ENCODE measurements at places on chromosomes 13 and 19.

DNA sequence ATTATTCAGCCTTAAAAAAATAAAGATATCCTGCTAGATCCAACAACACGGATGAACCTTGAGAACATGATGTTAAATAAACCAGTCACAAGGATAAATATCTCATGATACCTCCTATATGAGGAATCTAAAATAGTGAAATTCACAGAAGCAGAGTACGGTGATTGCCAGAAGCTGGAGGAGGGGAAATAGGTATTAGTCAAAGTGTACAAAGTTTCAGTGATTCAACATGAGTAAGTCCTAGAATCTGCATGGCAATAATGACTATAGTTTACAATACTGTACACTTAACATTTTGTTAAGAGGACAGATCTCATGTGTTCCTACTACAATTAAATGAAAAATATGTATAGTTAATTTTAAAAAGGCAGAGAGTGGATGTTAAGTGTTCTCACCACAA, 206.6 kb upstream of the SLC10A2 start:
- no peak for DNase-seq

- no peak for DNase-seq
These were observed 364.3 kb downstream of the KCNRG start for GRCh38 chr13:50379584-50379983.

DNA sequence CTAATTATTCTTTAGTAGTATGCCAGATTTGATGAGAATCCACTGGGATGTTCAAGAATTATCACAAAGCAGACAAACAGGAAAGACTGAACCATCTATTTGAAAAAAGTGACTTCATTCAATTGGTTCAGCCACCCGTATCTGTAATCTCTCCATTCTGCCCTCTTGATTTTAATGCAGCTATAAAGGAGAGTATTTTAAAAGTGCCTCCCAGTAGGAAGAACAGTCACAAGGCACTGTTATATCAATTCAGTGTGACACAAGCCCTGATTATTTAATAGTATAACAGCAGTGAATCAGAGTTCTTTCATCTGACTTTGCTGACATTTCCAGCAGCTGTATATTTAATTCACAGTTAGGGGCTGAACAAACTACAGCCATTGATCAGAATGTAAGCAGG, 77.3 kb upstream of the SLAIN1 start:
- no peak for DNase-seq

DNA sequence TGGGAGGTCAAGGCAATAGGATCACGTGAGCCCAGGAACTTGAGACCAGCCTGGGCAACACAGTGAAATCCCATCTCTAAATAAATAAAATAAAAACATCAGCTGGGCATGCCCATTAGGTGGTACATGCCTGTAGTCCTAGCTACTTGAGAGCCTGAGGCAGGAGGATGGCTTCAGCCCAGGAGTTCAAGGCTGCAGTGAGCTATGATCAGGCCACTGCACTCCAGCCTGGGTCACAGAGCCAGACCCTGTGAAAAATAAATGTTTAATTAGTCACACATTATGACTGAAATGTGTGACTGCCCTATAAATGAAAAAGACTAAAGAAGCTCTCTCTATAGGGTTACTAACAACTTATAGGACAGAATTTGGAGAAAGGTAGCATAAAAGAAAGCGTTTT, 37.7 kb downstream of the USP12 start:
- DNase-seq: no peak

DNA sequence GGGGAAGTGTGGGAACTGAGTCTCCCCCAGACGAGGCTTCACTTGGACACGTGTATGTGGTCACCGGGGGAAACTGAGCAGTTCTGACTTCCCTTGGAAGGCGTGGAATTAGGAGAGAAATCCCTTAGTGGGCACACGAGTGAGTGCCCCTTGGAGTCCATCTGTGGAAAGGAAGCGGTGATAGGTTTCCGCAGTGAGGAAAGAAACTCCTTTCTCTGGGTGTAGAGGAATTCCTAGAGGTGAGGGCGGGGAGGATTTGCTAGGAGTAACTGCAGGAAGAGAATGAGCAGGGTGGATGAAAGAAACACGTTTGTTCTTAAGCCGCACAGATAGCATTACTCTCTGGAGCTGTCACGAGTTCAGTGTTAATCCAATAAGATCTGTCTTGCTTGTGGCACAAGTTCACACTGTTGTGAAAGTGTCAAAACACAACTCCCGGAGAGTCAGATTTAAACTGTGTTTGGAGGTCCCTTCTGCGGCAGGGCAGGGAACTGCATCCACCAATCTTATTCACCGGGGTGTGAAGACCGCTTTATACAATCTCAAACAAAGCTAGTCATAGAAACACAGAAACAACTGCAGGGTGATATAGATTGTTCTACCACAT, 1.2 kb downstream of the KL start:
- DNase-seq: no peak

- DNase-seq: no peak
These were observed 109.2 kb downstream of the SGCG start for GRCh38 chr13:23289917-23290357.

DNA sequence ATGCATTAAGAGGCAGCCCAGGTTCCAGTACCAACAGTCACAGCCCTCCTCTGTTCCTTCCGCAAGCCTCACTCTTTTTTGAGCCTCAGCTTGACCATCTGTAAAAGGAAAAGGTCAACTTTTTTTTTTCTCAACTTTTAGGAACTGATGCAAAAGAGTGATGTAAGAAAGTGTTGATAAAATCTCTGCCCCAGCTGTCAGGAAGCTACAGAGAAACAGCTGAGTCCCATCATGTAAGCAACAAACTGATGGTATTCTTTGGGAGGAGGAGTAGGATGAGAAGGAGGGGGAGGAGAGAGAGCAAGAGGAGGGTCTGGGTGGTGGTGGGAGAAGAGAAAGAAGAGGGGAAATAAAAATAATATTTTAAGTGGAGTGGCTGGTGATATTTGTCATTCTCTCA, 233.9 kb upstream of the TSHZ3 start:
- DNase-seq: no peak

DNA sequence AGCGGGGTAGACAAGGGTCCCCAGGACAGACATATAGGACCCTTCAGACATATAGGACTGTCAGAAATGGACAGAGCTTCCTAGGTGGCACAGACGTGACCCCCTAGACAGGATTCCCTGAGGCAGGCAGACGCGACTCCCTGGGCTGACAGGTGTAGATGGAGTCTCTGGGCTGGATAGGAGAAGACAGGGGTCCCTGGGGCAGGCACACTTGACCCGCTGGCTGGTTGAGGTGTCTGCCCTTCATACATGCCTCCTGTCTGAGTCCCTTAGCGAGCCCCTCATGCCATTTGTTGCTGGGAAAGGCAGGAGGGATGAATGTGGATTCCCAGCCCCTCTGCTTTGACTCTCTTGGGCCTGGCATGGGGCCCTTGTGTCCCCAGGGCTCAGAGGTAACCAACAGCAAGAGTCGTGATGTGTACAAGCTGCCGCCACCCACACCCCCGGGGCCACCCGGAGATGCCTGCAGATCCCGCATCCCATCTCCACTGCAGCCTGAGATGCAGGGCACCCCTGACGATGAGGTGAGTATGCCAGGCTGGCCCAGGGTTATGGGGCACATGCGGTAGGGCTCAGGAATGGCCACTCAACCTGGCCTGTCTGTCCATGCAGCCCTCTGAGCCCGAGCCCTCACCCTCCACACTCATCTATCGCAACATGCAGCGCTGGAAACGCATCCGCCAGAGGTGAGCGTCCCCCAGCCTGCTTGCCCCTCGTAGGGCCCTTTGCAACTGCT, 3.0 kb downstream of the HSPB6 start:
- DNase-seq: no peak

GRCh38 chr19:34345947-34346351, 19.0 kb upstream of the GPI start:
- peak; percentile 56 for DNase-seq

DNA sequence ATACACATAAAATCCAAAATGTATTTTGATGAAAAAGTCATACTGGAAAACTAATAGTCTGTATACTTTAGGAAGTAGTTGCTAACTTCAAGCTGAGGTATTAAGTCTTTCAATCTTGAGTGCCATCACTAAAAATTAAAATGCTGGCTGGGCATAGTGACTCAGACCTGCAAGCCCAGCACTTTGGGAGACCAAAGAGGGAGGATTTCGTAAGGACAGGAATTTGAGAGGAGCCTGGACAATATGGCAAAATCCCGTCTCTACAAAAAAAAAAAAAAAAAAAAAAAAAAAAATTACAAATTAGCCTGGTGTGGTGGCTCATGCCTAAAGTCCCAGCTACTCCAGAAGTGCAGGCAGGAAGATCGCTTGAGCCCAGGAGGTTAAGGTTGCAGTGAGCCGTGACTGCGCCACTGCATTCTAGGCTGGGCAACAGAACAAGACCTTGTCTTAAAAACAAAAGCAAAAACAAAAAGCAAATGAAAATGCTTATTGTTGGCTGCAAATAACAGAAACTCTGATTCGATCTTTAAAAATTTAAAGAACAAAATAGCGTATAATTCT, 1994.2 kb upstream of the PCDH20 start:
- no peak for DNase-seq

- no peak for DNase-seq
These were observed 12.0 kb upstream of the KCNC3 start for GRCh38 chr19:50341091-50341564.

- no peak for DNase-seq
These were observed 7.2 kb downstream of the PPP1R37 start for GRCh38 chr19:45100201-45100600.

DNA sequence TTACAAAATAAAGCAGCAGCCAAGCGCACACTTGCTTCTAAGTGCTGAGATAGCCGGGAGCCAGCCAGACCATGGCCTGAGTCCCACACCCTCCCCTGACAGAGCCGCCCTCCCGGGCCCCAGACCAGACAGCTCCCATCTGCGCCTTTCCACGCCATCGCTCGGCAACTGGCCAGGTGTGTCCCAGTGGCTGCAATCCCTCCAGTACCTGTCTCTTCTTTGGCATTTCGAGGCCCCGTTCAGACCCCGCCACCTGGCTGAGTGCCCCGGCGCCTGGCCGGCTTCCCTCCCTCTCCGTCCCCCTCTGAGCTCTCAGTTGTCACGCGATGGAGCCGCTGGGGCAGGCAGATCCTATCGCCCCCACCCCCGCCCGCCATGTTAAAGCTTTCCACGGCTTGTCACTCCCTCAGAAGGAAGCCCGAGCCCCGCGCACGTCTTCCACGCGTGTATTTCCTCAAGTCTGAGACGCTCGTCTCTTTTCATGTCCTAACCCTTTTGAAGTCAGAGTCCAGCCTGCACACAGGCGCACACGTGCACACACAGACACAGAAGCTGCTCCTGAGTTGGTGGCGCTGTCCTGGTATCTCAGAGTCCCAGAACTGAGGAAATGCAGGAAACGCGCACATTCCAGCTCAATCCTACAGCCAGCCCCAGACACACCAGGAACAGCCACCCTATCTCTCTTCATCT, 7.9 kb downstream of the MLLT1 start:
- no peak for DNase-seq

GRCh38 chr13:39565036-39565949, 37.7 kb downstream of the LHFPL6 start:
- DNase-seq: no peak

DNA sequence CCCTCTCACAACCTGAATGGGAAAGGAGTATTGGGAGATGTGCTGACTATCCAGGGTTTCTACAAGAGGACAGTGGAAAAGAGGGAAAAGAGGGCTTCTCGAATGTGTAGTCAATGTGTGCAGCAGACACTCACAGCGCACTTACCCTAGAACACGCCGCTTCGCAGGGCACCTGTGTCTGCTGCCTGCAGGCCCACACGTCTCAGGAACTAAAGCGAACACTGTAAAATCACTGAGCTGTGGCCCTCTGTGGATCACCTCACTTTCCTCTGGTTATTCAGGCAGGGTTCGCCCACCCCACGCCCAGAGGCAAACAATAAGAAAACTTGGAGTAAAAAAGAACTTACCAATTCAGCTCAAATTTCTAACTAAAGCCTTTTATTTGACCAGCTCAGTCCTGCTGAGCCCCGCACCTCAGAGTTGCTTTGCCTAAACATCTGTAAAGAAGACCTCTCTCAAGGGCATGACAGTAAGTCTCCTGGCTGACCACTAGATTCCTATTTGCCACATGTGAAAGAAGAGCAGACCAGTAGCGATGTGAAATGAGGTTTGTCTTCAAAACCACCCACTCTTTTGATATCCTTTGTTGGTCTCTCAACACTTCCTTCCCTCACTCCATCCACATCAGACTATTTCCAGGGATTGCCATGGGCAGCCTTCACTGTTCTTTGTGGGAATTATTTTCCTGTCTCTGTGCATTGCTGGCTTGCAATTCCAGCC, 19.3 kb upstream of the DOCK9 start:
- DNase-seq: no peak

GRCh38 chr13:112107289-112107688, 40.3 kb downstream of the SOX1 start:
- no peak for DNase-seq

DNA sequence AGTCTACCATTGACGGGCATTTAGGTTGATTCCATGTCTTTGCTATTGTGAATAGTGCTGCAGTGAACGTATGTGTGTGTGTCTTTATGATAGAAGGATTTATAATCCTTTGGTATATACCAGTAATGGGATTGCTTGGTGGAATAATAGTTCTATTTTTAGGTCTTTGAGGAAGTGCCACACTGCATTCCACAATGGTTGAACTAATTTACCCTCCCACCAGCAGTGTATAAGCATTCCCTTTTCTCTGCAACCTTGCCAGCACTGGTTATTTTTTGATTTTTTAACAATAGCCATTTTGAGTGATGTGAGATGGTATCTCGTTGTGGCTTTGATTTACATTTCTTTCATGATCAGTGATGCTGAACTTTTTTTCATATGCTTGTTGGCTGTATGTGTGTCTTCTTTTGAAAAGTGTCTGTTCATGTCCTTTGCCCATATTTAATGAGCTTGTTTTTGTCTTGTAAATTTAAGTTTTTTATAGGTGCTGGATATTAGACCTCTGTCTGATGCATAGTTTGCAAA, 37.5 kb downstream of the RFC3 start:
- no peak for DNase-seq

- DNase-seq: no peak
These were observed 192.8 kb upstream of the IRS2 start for GRCh38 chr13:109979228-109979627.

DNA sequence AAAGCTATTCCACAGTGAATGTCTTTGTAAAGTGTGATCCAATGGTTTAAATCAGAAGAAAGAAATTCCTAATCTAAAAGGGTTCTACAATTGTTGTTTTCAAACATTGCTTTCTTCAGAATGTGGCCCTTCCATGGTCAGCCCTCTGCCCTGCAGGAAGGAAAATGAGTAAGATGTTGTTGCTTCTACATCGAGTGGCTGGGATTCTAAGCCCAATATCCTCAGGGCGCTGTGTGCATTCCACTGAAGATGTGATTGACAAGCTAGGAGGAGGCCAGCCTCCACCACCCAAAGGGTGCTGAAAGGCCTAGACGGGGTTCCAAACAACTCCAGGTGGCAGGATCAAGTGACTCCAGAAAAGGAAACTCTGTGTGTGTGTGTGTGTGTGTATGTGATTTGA, 316.9 kb upstream of the TSHZ3 start:
- no peak for DNase-seq

GRCh38 chr13:83905641-83906040, 23.4 kb upstream of the SLITRK1 start:
- no peak for DNase-seq

GRCh38 chr13:50537029-50537428, 306.5 kb downstream of the DLEU7 start:
- DNase-seq: no peak

Measured in CD4-positive, alpha-beta memory T cell (primary cell).